ENCODE measurements at places on chromosomes 2 and 18. TPM values are rescaled to one million over a fixed set of nuclear protein-coding genes. Genes with fewer than 3 reads are reported as not detected.

DNA sequence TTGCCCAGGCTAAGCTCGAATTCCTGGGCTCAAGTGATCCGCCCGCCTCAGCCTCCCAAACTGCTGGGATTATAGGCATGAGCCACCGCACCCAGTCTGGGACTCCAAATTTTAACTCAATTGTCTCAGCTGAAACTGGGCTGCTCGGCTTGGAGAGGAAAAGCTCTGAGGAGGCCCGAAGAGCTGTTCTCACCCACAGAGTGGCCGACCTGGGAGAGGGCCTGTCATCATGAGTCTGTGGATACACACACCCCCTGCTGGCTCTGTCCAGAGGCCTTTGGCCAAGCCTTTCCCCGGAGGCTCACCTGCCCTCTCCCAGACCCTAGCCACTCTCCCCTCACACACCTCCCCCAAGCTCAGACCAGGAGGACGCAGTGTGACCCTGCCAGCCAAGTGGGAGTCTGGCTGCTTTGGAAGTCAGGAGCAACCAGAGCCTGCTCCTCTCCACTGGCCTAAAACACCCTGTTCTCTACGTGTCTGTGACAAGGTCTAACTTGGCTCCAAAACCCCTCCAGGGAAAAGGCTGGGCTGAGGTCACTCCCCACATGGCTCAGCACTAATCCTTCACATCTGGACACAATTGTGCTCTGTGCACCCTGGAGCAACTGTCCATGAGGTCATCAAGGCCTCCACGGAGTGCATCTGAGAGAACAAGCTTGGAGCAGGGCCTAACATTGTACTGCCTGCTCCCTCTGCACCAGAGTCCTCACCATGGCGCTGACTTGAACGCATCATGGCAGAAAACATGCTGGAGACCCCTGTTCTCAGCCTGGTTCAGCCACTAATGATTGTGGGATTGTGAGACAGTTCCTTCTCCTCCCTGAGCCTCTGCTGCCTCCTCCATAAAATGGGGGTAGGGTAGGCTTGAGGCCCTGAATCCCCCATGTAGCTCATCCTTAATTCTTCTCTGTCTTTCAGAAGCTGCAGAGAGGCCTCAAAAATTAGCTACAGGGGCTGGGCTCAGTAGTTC lies 49.9 kb upstream of the RAB6C start:
- ATAC-seq = peak; percentile 13

- ATAC-seq = no peak
These were observed 5.9 kb upstream of the CERS6 start for GRCh38 chr2:168450171-168450570.

Gene C2orf81
- 0.56 TPM for total RNA-seq

- no peak for ATAC-seq
These were observed 29.1 kb downstream of the UXS1 start for GRCh38 chr2:106165029-106165428.

Gene CYP27C1
- 1.8 TPM for total RNA-seq

DNA sequence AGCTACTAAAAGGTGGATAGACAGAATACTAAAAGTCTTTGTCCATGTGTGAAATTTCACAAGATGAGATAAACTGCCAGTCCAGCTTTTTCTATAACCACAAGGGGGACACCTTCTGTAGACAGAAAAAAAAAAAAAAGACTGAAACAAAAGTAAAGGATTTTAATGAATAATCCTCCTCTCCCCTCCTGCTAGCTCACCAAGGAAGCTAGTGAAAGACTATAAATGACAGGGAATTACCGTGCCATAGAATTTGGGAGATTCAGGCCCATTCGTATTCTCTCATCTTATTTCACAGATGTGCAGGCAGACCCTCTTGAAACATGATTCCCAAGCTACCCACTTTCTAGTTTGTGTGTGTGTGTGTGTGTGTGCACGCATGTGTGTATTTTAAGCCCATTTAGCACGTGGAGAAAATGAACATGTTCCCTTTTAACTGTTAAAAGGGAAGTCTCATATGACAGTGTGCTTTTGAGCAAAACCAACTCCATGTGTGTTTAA lies 36.3 kb upstream of the SLC8A1 start:
- ATAC-seq = no peak

DNA sequence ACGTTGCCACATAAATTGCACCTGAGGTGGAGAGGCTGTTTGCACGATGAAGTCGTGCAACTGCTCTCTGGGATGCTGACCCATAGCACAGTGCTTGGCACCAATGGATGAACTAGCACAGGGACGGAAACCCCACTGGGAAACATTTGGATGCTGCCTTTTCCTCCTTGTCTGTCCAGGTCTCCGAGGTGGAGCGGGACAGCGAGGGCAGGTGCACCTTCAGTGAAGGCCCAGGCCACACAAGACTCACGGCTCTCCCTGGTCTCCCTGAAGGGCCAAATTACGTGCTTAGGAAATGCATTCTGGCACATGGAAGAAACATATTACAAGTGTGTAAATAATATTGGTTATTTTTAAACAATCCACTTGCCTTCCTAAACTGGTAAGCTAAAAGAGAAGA lies 70.3 kb downstream of the TPO start:
- ATAC-seq = no peak

Gene NT5DC4
- total RNA-seq = not detected

DNA sequence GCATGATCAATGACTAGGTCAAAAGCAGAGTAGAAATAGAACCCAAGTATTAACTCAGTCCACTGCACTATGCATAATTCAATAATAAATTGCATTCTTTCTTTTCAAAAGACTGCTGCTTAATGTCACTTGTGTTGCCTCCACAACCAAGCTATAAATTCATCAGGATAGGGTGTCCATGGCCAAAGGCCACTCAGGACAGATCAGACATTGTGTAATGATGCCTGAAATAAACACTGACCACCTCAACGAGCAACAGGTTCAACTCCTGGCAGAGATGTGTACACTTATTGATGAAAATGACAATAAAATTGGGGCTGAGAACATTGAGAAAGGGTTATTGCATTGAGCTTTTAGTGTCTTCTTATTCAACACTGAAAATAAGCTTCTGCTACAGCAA lies 194.5 kb upstream of the SPOPL start:
- ATAC-seq = no peak

Gene PCARE
- 0.08 TPM for total RNA-seq

Gene CRYGD
- total RNA-seq = not detected

Gene FAM237A
- not detected for total RNA-seq

Gene CRYBA2
- not detected for total RNA-seq

DNA sequence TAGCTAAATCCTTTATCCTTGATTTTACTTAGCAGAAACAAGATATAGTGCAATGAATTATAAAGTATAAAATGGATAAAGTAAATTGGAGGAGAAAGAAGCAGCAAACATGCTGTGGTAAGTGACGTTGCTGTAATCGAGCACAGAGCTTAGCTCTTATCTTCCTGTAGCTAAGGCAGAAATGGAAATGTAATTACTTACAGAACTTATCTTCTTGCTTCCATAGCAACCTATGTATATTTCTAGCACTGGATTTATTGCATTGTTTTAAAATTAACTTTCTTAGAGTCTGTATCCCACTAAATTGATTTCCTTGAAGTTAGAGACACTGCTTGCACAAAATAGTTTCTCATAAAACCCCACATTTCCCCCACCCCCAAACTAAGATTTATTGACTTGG lies 130.6 kb upstream of the MC4R start:
- ATAC-seq = no peak

Gene CPO
- not detected for total RNA-seq

DNA sequence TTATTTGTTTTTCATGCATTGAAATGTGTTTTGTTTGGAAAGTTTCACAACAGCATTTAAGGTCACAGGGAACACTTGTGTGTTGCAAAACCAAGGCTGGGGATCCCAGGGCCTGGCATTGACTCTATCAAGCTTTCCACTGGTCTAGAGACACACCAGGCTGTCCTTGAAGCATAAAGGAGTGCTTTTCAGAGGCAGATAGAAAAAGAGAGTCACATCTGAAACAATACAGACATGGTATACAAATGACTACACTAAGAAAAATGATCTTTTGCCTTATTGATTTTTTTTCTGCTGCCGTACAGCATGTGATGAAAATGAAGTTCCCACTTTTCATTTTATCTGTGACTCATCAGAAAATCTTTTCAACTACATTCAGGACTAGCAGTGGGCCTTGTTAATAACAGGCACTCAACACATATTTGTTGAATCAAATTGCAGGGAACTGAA lies 61.9 kb upstream of the ZCCHC2 start:
- ATAC-seq = no peak

Gene SCN9A
- 0.28 TPM for total RNA-seq

- ATAC-seq = no peak
These were observed 35.1 kb downstream of the ARHGAP25 start for GRCh38 chr2:68769586-68770270.

Gene IL1RL1
- total RNA-seq = 2.8 TPM

GRCh38 chr2:66803726-66804125 lies 368.8 kb downstream of the MEIS1 start:
- no peak for ATAC-seq

Gene ZNF892
- 1.3 TPM for total RNA-seq

GRCh38 chr18:58753976-58754375 lies 82.7 kb downstream of the MALT1 start:
- peak; percentile 42 for ATAC-seq

DNA sequence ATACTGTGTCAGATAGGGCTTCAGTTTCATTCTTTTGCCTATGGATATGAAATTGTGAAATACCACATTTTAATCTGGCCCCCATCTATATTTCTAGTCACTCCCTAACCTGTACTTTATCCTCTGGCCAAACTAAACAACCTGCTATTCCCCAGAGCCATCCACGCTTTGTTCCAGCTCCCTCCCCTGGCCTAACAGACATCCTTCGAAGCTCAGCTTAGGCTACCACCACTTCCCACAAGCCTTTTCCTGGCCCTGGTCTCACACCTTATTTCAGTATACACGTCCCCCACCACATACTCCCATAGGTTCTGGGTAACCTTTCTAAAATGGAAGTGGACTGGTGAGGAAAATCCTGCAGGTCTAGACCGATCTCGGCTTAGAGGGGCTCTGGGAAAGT lies 55.4 kb downstream of the MAP4K3 start:
- no peak for ATAC-seq

GRCh38 chr2:62933398-62933917 lies 117.2 kb upstream of the OTX1 start:
- ATAC-seq = no peak

DNA sequence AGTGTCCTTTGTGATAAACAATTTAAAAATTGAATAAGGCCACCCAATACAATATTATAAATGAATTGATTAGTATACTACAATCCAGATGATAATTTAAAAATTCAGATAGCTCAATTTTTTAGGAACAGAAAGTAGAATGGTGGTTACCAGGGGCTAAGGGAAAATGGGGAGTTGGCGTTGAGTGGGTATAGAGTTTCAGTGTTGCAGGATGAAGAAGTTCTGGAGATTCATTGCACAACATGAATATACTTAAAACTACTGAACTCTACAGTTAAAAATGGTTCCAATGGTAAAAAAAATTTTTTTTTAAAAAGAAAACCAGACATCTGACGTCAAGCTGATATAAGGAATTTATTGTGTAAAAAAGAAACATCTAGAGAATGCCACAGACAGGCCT lies 20.9 kb downstream of the SLC39A6 start:
- ATAC-seq = no peak

Gene NAGK
- total RNA-seq = 200 TPM

Gene DPP10
- total RNA-seq = not detected

Gene MC2R
- total RNA-seq = not detected

- ATAC-seq = no peak
These were observed 133.6 kb upstream of the ERBB4 start for GRCh38 chr2:212672186-212672585.

- no peak for ATAC-seq
These were observed 114.0 kb upstream of the STON1 start for GRCh38 chr2:48415836-48416515.

DNA sequence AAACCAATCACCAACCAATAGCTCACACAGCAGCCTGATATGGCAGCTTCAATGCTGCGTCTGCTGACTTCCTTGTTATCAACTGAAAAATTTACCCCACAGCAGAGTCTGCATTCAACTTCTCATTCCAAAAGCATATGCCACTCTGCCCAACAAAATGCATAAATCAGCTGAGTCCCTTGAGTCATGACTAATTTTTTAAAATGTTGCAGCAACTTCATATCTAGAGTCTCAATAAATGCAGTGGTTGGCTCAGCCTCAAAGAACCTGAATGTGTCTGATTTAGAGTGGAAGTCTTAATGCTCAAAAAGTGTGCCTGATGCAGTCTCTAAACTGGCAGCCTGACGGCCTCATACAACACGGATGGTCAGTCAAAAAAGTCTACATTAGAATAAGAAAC lies 46.5 kb downstream of the FARSB start:
- no peak for ATAC-seq

Gene KCNK3
- 0.44 TPM for total RNA-seq

DNA sequence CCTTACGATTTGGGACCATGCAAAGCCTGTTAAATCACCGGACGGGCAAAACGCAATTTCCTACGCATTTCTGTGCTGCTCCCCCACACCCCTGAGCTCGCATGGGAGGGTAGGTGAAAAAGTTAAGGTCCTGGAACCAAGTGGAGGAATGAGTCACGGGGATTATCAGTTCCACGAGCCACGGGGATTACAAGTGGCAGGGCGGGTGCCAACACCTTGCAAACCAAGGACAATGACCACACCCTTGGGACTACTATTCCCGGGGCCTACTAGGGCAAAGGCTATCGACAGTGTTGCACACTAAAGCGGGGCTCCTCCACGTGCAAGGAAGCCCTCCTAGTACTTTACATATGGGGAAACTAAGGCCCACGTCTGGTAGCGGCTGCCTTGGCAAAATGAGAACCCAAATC lies 447 bp downstream of the RETSAT start:
- peak; percentile 85 for ATAC-seq

DNA sequence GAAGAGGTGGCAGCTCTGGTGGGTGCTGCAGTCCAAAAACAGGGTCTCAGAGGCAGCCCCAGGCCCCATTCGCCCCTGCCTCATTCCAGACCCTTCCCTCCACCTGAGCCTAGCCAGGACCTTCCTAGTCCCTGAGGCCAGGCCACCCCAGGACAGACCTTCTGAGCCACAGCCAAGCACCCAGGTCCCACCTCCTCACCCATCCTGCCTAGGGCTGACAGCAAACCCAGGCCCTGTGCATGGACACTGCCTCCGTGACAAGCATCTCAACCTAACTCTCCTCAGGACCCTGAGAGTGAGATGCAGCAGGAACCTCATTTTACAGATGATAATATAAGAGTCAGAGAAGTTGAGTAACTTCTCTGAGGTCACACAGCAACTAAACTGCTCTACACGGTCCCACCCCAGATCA lies 15.5 kb downstream of the ADRA2B start:
- ATAC-seq = no peak

Gene ANKRD62
- total RNA-seq = 0.48 TPM

DNA sequence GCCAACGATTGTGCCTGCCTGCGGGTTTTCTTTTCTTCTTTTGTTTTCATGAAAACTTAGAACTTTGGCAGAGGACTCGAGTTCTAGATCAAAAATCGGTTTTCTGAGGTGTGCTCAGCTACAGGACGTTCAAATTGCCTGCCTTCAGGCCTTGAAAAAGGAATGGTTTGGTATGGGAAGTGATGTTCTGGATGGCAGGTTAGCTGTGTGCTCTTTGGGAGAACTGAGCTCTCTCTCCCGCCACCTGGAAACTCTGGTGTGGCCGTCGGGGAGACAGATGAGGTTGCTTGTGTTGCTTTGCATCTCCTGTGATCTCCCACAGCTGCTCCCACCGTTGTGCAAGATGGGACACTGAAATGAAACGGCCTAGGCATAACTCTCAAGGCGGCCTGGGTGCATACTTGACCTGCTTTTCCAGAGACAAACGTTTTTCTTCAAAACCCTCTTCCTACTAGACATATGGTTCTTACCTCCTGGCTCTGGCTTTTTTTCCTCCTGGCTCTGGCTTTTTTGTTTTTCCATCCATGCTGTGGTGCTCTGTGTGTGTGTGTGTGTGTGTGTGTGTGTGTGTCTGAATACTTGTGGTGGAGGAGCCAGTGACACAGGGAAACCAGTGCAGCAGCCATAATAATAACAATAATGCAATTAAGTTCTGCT lies 2.0 kb downstream of the FMNL2 start:
- ATAC-seq = no peak
